Inflammatory macrophage treated with lipopolysaccharide for 4 hours (primary cell): ENCODE measurements at places on chromosomes 11 and 22.

DNA sequence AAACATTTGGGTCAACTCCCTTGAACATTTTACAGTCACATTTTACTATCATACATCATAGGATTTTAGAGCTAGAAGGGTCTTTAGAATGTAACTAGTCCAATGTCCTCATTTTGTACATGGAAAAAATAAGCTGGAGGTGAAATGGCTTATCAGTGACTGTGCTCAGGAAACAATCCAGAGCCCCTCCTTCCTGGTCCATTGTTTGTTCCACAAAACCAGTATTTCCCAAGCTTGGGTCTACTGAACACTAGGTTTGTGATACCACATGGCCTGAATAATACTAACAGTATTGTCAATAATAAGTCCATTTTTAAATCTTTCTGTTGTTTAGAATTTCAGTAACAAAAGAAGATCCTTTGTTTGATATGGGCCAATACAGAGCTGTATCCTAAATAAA is 27.1 kb downstream of the PDGFD start:
- DNase-seq = no peak

GRCh38 chr22:47042861-47043496 is 280.5 kb downstream of the TBC1D22A start:
- no peak for DNase-seq

GRCh38 chr11:123235117-123235655 is 40.1 kb upstream of the CLMP start:
- no peak for DNase-seq

DNA sequence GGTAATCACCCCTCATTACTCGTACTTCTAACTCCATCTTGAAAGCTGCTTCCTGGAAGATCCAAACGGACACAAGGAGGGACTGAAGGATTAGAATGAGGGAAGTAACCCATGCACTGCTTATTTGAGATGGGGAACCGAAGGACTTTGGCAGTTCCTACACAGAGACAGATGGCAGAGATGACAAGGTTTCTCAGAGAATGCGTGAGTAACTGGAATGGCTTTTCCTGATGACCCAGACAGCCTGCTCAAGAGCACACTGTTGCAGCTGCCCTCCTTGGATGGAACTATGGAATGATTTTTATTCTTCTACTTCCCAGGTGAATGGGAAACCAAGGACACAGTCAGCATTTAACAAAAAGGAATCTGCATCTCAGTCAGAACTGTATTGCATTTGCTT is 7.3 kb downstream of the KCNJ11 start:
- no peak for DNase-seq

DNA sequence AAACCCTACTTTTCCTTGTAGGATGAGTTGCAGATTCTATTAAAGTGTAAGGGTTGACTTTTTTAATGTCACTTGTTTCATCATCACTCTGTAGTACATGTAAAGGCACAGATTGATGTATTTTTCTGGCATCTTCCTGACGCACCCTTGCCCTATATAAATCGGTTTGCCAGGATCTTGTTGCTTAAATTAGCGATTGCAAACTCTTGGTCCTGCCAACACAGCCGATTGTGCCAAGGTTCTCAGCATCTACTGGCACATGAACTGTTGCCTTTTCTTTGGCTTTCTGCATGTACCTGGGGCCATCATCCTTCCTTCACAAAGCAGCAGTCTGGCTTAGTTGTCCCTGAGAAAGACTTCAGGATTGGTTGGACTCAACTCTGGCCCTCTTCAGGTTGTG is 7.5 kb upstream of the LIN7C start:
- DNase-seq = no peak

- DNase-seq = no peak
Observed at GRCh38 chr11:72012897-72013721, 14.4 kb downstream of the IL18BP start.

DNA sequence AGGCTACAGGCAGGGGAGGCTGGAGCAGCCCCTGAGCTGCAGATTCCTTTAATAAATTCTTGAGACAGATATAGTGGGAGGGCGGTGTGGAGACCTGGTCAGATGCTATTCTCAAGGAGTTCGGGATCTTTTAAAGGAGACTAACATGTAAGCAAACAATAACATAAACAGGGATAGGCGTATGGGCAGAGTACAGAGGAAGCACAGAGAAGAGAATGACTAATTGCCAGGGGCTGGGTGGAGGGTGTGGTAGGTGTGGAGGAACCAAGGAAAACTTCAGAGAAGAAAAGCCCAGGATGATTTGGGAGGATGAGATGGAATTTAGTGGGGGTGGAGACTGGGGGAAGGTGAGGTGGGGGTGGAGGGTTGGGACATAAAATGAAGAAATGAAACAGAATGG is 9.7 kb upstream of the HEPHL1 start:
- no peak for DNase-seq

DNA sequence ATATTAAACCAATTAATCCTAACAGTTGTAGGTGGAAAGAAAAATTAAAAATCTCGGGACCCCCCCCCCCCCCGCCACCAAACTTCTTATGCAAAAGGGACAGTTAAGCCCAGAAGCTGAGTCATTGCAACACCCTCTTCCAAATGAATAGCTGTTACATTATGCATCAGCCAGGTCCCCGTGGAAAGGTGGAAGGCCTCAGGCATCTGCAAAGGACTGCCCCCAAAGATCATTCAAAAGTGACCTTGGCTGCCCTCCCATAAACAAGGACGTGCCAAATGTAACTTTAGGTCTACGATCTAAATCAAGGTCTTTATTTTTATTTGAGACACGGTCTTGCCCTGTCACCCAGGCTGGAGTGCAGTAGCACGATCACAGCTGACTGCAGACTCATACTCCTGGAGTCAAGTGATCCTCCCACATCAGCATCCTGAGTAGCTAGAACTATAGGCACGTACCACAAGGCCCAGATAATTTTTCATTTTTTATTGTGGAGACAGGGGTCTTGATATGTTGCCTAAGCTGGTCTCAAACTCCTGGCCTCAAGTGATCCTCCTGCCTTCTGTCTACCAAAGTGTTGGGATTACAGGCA is 22.8 kb downstream of the SYN3 start:
- no peak for DNase-seq
